Non-pigmented ciliary epithelial cell (primary cell): ENCODE measurements at places on chromosomes 16 and 17.

GRCh38 chr16:53043986-53044601 is 8.6 kb downstream of the CHD9NB start:
- no peak for DNase-seq

DNA sequence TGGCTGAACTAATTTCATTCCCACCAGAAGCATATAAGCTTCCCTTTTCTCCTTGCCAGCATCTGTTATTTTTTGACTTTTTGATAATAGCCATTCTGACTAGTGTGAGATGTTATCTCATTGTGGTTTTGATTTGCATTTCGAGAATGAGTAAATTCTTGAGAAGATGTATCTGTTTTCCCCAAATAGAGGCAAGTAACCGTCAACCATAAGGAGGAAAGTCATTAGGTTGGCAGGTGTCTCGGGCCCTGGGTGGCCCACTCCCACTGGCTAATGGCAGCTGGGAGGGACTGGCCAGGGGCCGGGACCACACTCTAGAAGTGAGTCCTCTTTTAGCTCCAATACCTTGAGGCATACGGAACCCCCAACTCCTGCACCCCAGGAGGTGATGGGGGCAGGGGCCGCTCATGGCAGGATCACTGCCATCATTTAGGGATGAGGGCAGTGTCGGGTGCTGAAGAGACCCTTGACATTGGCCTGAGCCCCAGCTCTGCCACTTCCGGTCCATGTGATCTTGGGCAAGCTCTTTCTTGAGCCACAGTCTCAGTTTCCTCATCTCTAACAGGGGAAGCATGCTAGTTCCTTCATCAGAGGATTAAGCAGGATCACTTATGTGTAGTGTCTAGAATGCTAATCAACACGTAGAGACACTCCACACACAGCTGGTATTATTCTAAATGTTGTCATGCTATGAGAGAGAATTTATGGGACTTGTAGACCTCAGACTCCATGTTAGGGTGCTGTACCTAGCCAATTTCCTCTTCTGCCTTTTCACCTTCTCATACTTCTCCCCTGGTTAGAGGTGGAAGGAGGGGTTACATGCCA is 44.3 kb downstream of the RGS9 start:
- no peak for DNase-seq

DNA sequence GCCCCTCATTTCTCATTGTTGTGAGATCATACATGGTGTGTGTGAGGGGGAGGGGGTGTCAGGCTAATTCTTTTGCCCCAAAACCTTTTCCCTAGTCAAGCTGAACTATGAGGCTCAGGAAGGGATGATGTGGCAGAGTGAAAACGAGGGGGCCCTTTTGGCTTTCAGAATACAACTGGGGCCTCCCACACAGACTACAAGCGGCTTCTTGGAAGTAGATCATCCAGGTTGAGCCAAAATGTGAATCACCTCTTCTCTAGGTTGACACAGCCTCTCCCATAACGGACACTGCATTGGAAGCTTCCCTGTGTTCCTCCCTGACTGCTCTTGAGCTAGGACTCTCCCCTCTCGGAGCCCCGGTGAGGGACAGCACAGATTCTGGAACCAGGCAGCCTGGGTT is 2.3 kb upstream of the ALKBH5 start:
- DNase-seq = no peak

DNA sequence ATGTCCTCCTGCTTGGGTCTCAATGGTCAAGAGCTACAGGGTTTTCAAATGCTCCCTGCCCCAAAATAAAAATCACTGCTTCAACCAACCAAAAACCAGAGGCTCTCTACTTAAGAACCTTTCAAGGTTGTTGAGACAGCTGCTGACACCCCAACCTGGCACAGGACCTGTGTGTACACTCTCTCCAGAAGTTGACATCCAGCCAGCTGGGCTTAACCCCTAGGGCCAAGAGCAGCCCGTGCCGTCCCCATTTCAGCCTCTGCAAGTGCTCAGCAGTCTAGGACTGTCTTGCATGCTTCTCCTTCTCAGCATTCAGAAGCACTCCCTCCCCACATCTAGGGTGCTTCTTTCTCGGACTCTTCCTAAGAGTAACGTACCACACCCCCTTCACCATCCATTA is 59.0 kb upstream of the TRAP1 start:
- no peak for DNase-seq

- DNase-seq = no peak
Measured at GRCh38 chr16:23342083-23342640, 40.1 kb downstream of the SCNN1B start.

DNA sequence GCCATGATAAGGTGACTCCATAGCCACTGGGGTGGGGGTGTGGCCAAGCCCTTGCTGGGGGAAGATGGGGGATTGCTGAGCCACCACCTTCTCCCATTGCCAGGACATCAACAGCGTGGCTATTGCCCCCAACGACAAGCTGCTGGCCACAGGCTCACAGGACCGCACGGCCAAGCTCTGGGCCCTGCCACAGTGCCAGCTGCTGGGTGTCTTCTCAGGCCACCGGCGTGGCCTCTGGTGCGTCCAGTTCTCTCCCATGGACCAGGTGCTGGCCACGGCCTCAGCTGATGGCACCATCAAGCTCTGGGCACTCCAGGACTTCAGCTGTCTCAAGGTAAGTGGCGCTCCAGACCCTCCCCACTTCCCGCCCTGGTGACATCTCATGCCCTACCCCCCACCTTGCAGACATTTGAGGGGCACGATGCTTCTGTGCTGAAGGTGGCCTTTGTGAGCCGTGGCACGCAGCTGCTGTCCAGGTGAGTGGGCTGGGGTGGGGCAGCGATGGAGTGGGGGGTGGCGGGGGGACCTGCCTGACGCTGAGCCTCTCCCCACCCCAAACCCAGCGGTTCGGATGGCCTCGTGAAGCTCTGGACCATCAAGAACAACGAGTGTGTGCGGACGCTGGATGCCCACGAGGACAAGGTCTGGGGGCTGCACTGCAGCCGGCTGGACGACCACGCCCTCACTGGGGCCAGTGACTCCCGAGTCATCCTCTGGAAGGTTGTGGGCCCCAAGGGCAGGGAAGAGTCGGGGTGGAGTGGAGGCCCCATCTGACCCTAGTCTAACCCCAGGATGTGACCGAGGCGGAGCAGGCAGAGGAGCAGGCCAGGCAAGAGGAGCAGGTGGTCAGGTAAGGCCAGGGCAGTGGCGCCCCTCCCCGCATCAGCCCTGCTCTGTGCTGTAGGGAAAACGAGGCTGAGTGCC is 4.1 kb downstream of the NOXO1 start:
- no peak for DNase-seq

DNA sequence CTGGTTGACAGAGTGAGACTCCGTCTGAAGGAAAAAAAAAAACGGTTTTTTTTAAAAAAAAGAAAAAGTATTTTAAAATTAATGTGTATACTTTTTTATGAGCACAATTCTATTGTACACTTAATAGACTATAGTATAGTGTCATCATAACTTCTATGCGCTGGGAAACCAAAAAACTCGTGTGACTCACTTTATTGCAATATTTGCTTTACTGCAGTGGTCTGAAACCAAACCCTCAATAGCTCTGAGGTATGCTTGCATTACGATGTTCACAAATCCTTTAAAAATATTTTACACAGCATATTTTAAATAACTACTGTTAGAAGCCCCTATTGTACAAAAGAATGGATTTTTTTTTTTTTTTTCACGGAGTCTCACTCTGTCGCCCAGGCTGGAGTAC is 12.4 kb upstream of the MAP2K6 start:
- DNase-seq = no peak

DNA sequence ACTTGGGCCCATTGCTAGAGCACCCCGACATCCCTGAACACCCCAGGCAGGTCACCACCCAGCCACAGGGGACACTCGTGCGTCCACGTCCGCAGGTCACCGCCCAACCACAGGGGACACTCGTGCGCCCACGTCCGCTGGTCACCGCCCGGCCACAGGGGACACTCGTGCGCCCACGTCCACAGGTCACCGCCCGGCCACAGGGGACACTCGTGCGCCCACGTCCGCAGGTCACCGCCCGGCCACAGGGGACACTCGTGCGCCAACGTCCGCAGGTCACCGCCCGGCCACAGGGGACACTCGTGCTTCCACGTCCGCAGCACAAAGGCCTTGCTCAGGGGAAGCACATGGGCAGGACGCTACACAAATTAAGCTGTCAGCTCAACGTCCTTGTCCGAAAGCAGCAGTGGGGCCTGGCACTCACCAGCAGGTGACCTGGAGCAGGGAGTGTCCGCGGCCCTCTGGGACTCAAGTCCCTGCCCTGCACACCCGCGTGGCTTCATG is 17.7 kb downstream of the GALNS start:
- no peak for DNase-seq

GRCh38 chr17:4678448-4679026 is 25.4 kb downstream of the PELP1 start:
- peak; percentile 96 for DNase-seq
